ENCODE measurements at places on chromosomes 3 and 15.

DNA sequence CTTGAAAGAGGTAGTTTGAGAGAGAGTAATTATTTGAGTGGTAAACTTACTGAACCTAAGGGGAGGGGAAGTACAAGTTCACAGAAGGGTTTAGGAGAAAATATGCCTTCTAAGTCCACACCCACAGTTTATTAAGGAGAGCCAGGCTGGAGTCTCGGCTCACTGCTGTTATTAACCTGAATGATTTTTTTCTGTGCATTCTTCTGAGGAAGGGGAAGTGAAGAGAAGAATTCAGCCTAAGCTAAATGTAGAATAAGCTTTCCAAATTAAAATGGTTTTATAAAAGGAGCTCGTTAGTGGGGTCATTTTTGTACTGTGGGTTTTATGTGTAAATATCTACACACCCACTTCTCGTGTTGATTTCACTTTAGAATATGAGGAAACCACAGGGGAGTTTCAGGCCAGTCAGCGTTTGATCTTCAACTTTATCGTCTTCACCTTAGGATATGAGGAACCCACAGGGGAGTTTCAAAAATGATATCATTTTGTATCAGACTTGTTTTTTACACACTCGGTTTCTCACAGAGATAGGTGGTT lies 1.5 kb downstream of the WHAMM start:
- DNase-seq = no peak

DNA sequence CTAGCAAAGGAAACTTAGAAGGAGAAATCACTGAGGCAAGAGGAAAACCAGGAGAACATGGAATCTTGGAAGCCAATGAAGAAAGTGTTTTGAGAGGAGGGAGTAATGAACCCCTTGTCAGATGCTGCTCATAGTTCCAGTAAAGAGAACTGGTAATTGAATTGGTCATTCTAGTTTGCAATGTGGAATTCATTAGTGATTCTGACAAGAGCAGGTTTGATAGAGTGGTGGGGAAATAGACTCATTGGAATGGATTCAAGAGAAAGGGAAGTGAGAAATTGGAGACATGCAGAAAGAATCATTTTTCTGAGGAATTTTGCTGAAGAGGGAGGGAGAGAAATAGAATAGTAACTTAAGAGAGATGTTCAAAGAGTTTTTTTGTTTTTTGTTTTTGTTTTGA lies 21.0 kb downstream of the GLCE start:
- no peak for DNase-seq

- no peak for DNase-seq
Measured at GRCh38 chr3:48715174-48715800, 1.7 kb downstream of the IP6K2 start.

GRCh38 chr3:5005367-5005766 lies 26.1 kb downstream of the BHLHE40 start:
- DNase-seq = no peak

GRCh38 chr3:67083277-67083676 lies 85.2 kb downstream of the KBTBD8 start:
- no peak for DNase-seq

GRCh38 chr15:77759896-77760592 lies 127.3 kb upstream of the LINGO1 start:
- DNase-seq = no peak

- no peak for DNase-seq
Measured at GRCh38 chr15:59399465-59400102, 26.9 kb upstream of the MYO1E start.

DNA sequence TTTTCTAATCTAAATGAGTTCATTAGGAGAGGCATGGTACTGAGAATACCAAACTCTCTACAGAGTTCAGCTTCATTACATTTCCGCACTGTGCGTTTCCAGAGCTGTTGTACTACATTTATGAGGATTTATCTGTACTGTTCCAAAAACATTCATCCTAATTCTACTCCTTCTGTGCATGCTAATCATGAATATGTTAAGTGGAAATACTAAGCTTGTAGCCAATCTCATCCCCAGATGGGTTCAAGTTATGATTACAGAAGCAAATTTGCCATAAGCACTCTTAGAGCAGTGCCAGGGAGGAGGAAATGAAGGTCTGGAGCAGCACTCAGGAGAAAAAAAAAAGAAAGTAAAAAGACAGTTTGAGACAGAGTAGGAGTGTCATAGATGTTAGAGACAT lies 544.3 kb downstream of the GBE1 start:
- DNase-seq = no peak

- no peak for DNase-seq
Measured at GRCh38 chr3:60746695-60747416, 504.4 kb downstream of the FHIT start.

- no peak for DNase-seq
Measured at GRCh38 chr15:38421069-38421690, 32.7 kb upstream of the FAM98B start.

- DNase-seq = no peak
Measured at GRCh38 chr3:49794926-49795905, 4.5 kb downstream of the CDHR4 start.

DNA sequence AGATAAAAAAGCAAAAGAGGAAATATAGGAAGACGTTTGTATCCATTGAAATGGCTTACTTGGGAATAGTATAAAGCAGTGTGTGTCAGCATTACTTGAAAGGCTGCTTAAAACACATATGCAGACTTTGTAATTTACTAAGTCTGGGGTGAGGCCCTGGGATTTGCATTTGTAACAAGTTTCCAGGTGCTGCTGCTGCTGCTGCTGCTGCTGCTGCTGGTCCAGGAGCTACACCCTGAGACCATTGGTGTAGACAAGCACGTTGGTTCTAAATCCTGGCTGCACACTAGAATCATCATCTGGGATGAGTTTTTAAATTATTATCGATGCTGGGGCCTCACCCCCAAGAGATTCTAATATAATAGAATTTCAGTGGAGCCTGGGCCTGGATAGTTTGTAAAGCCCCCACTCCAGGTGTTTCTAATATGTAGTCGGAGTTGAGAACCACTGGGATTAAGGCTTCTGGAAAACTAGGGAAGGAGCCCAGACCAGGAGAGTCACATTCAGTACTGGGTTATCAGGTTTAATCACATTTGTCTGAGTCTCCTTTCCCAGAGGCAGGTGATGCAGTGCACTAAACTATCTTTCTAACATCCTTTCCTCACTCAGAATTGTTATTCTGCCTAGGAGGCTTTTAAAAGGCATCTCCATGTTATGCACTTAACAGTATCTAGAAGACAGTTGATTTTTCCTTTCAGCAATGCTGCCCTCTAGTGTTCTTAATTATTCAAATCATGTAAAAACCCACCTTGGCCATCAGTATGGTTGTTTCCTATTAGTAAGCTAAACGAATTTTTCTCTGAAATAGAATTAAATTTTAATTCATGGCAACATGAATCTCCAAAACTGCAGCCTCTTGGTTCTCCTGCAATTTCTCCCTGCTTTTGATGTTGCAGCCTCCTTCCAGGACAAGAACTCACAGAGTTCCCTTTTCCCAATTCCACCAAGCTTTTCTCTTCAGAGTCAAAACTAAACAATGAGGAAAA lies 45.4 kb downstream of the SSR3 start:
- DNase-seq = peak; percentile 79

DNA sequence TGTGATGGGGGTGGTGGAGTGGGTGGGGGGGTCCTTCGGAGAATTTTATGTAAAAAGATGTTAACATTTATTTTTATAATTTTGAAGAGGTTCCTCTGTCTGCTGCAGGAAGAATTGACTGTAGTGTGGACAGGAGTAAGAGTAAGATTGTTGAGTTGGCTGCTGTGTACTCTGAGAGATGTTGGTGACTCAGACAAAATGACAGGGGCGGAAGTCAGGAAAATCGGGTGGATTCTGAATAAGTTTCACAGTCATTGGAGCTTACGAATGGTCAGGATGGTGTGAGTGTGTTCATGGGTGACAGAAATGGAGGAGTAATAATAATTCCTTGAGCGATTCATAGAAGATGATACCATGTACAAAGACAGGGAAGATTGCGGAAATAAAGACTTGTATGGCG lies 420.0 kb downstream of the ROBO2 start:
- no peak for DNase-seq

DNA sequence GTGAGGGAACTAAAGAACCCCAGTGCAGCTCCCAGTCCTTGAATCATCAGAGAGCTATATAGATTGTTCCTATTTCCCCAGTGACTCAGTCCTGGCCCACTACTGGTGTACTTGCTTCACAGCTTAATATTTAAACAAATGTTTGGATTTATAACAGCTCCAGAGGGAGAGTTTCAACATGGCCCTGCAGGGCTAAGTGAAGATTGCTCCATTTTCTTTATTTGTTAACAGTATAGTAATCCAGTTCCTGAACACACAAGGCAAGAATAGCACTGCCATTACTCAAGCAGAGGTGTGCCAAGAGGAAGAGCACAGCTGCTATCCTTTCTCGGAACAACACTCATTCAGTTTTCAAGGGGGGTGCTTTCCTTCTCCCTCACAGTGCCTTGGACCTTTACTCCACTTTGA lies 6.5 kb downstream of the SQOR start:
- DNase-seq = no peak

DNA sequence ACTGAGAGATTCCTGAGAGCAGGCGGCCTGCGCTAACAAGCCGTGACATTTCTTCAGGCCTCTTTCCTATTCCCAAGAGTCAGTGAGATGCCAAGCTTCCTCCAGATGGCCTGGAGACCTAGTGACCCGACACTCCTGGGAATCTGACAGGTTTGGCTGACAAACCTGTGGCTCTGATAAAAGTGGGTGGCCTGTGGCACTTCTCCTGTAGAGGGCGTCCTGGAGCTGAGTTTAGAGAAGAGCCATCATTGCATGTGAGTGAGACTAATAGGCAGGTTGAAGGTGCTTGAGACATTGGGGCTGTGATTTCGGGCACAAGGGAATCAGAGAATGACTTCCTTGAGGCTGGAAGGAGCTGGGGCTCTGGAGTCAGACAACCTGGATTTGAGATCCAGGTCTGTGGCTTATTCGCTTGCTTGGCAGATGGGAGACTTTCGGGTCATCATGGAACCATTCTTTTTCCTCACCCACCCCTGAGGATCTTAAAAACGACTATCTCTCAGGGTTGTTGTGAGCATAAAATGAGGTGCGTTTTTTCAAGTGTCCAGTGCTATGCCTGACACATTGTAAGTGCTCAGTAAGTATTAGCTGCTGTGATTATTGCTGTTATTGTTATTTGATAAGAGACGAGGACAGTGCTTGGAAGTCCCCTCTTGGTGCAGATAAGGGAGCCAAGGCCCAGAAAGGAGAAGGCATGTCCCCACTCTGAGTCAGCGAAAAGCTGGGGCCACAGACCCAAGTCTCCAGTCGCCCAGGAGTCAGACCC lies 77.2 kb downstream of the SCN10A start:
- no peak for DNase-seq

GRCh38 chr15:50653156-50653743 lies 33.3 kb downstream of the TRPM7 start:
- no peak for DNase-seq

DNA sequence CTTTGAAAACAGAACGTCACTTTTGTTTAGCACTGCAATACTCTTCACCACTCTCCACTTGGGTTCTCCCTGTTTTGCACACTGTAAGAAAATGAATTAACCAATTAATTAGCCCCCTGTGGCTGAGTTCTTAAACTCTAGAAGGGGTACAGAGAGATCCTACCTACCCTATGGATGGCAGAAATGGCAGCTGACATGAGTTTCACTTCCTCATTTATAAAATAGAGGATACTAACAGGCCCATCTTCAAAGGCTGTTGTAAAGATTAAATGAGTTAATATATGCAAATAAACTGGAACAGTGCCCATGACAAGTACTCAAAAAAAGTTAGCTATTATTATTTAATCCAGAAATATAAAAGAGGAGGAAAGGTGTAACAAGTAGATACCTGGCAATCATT lies 36.9 kb downstream of the SUCLG2 start:
- no peak for DNase-seq

DNA sequence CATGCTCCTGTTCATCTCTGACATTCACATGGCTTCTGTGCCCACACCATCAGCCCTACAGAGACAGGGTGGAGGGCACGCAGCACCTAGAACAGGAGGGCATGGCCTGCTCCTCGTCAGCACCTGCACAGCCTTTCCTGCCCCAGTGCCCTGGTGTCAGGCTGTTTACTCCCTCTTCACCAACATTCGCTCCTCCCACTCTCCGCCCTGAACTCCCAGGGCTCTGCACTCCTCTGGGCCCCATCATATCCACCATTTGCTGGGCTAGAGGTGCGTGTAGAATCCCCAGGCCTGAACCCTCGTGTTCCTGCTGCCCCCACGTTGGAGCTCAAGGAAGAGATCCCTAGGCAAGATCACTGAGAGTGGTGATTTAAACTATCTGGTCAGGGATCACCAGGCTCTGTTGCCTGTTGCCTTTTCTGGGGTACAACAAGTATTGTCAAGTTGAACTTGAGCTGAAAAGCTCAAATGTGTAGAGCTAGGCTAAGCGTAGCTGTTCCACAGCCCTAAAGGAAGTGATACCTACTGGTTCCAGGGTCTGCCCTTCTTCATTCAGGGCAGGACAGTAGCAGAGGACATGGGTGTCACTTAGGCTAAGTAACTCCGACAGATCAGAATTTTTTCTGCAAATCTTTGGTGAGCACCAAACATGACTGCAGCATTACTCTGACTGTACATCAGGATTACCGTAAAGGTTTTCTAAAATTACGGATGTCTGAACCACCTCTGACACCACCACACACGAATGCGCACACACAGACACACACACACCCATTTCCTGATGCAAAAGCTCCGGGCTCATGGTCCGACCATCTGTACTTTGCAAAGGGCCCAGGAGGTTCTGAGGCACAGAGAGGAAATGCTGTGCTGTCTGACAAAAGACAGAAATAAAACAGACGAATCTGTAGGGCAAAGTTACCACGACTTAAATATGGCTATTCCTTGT lies 43.7 kb upstream of the GNB5 start:
- DNase-seq = no peak

GRCh38 chr15:59216911-59217310 lies 10.3 kb downstream of the LDHAL6B start:
- DNase-seq = no peak

DNA sequence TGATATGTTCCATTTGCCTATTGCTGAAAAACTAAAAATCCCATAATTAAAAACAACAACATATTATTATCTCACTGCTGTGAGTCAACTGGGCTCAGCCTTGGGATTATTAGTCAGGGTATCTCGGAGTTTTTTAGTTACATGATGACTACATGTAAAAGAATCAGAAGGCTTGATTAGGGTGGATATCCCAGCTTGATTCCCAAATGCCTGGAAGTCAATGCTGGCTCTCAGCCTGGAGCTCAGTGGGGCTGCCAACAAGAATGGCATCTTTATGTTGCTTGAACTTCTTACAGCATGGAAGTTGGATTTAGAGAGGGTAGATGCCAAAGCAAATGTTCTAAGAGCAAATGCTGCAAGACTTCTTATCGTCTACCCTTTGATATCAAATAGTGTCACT lies 278.5 kb downstream of the PLOD2 start:
- peak; percentile 69 for DNase-seq

GRCh38 chr15:26974120-26974780 lies 3.3 kb downstream of the GABRG3 start:
- DNase-seq = no peak
